ENCODE measurements at places on chromosomes 7 and 10.

GRCh38 chr7:11281953-11282352 lies 308.3 kb downstream of the PHF14 start:
- H3K4me1 ChIP-seq = no peaks in the 10 kb centered on the region
- no peak overlapping the region for H3K27ac ChIP-seq
- H3K36me3 ChIP-seq = no peaks in the 10 kb centered on the region
- no peak overlapping the region for H3K4me3 ChIP-seq
- no peaks in the 10 kb centered on the region for H3K27me3 ChIP-seq

- no peak for ATAC-seq
- no peaks in the 10 kb centered on the region for H3K36me3 ChIP-seq
- H3K4me3 ChIP-seq = no peak overlapping the region
Observed at GRCh38 chr10:30254926-30255325, 94.2 kb downstream of the MTPAP start.

DNA sequence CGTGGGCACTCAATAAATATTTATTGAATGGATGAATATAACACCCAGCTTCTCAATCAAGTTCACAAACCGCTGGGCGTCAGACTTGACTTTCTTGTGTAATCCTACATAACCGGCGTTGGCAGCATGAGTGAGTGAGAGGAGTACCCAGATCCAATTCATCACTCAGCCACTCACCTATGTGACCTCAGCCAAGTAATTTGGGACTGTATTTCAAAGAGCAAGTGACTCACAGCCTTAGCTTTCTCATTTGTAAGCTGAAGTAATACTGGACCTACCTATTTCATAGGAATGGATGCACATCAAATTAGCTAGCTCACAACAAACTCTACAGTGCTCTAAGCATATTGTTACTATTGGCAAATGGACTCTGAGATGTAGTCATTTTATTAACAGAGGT lies 53.8 kb upstream of the FAM204A start:
- no peak for ATAC-seq
- H3K4me3 ChIP-seq = no peak overlapping the region
- peaks cover 24% of the 10 kb centered on the region for H3K27me3 ChIP-seq
- H3K36me3 ChIP-seq = no peaks in the 10 kb centered on the region
- H3K27ac ChIP-seq = no peak overlapping the region

DNA sequence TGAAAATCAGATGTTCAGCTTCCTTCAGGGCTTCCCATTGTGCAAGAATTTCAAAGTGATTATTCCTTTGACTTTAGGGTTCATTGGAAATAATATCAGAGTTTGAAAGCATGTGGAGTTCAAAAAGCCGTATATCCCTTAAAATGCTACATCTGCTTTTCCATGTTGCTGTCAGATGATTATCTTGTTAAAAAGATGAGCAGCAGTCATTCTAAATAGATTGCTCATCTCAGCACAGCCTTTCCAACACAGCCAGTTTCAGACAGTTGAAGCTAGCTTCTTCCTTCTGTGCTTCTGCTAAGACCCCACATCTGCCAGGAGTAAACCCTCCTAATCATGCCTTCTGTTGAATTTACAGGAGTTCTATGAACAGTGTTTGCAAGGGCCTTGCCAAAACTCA lies 204.4 kb upstream of the PTER start:
- H3K36me3 ChIP-seq = no peaks in the 10 kb centered on the region
- ATAC-seq = no peak
- H3K27ac ChIP-seq = no peak overlapping the region
- no peaks in the 10 kb centered on the region for H3K4me1 ChIP-seq
- no peak overlapping the region for H3K4me3 ChIP-seq
- H3K27me3 ChIP-seq = peaks cover 11% of the 10 kb centered on the region

GRCh38 chr7:111951052-111951451 lies 255.1 kb downstream of the DOCK4 start:
- no peak overlapping the region for H3K4me3 ChIP-seq
- no peaks in the 10 kb centered on the region for H3K36me3 ChIP-seq
- ATAC-seq = no peak
- H3K4me1 ChIP-seq = no peaks in the 10 kb centered on the region

DNA sequence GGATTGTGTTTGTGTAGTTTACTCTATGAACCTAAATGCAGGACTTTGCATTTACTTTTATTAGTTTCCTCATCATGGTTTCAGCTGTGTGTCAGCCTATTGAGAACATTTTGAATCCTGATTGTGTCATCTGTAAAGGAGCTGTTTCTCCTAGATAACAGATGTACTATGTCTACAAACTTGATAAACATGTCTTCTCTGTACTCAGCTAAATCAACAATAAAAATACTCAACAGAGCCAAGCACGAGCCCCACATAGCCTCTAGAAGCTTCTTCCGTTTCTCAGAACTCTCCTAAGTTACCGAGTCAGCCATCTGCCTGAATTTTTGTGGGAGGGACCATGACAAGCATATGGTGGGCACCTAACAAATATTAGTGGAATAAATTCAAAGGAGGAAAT lies 234.7 kb downstream of the SKAP2 start:
- no peaks in the 10 kb centered on the region for H3K36me3 ChIP-seq
- no peak overlapping the region for H3K27ac ChIP-seq

GRCh38 chr7:33678569-33679335 lies 226.6 kb upstream of the BMPER start:
- no peak overlapping the region for H3K27ac ChIP-seq
- no peaks in the 10 kb centered on the region for H3K4me1 ChIP-seq
- H3K36me3 ChIP-seq = no peaks in the 10 kb centered on the region
- H3K27me3 ChIP-seq = no peaks in the 10 kb centered on the region
- ATAC-seq = no peak

- H3K4me1 ChIP-seq = no peaks in the 10 kb centered on the region
- no peaks in the 10 kb centered on the region for H3K27me3 ChIP-seq
- no peak for ATAC-seq
- no peaks in the 10 kb centered on the region for H3K36me3 ChIP-seq
Observed at GRCh38 chr10:107471911-107472310, 307.4 kb upstream of the SORCS1 start.

GRCh38 chr10:110840225-110840922 lies 31.4 kb upstream of the PDCD4 start:
- H3K4me3 ChIP-seq = no peak overlapping the region
- H3K27ac ChIP-seq = no peak overlapping the region
- no peaks in the 10 kb centered on the region for H3K36me3 ChIP-seq
- ATAC-seq = peak; percentile 45

GRCh38 chr10:15374156-15374555 lies 3.1 kb upstream of the FAM171A1 start:
- H3K4me1 ChIP-seq = peaks cover 37% of the 10 kb centered on the region
- H3K27ac ChIP-seq = no peak overlapping the region
- no peak overlapping the region for H3K4me3 ChIP-seq
- no peaks in the 10 kb centered on the region for H3K27me3 ChIP-seq
- H3K36me3 ChIP-seq = no peaks in the 10 kb centered on the region

DNA sequence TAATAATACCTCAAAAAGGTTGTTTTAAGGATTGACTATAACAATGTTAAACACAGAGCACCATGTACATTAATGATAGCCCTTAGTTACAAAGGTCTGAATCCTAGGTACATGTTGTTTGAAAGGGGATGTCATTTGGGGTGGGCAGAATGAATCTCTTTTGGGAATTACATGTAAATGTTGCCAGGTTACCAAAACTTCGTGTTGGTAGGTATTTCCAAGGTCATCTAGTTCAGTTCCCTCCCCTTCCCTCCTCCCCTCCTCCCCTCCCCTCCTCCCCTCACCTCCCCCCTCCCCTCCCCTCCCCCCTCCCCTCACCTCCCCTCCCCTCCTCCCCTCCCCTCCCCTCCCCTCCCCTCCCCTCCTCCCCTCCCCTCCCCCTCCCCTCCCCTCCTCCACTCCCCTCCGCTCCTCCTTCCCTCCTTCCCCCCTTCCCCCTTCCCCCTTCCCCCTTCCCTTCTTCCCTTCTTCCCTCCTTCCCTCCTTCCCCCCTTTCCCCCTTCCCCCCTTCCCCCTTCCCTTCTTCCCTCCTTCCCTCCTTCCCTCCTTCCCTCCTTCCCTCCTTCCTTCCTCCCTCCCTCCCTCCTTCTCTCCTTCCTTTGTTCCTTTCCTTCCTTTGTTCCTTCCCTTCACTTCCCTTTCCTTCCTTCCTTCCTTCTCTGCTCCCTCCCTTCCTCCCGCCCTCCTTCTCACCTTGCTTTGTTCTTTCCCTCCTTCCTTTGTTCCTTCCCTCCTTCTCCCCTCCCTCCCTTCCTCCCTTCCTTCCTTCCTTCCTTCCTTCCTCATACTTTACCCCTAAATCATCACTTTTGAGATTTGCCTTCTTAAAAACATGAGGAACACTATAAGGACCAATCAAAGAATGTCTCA lies 8.1 kb downstream of the VTI1A start:
- no peak overlapping the region for H3K4me3 ChIP-seq
- ATAC-seq = no peak
- H3K4me1 ChIP-seq = no peaks in the 10 kb centered on the region
- no peak overlapping the region for H3K27ac ChIP-seq
- no peaks in the 10 kb centered on the region for H3K36me3 ChIP-seq

DNA sequence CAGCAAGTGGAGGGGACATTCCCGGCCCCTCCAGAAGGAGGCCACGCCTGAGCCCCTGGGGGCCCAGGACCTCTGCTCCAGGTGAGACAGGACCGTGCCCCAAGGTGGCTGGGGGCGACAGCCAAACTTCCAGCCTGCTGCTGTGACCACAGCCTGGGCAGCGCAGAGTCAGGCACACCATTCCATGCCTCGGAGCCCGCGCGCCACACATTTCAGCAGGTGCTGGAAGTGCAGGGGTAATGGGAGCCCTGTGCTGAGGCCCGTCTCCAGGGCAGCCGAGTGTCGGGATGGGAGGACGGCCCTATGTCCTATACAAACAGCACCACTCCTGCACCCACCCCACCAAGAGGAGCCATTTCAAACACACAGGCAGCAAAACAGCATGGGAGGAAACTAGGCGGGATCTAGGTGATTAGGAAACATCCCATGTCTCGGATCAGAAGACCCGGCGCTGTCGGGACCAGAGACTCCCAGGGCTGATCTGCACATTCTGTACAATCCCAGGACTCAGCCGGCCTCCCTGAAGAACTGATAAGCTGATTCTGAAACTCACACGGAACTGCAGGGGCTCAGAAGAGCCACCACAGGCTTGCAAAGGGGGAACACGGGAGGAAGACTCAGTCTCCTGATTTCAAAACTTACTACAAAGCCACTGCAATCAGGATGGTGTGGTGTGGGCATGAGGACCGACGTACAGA lies 272.3 kb downstream of the ELFN1 start:
- ATAC-seq = no peak
- H3K27me3 ChIP-seq = no peaks in the 10 kb centered on the region
- no peak overlapping the region for H3K27ac ChIP-seq
- H3K36me3 ChIP-seq = no peaks in the 10 kb centered on the region

- H3K36me3 ChIP-seq = no peaks in the 10 kb centered on the region
- no peaks in the 10 kb centered on the region for H3K4me1 ChIP-seq
- no peaks in the 10 kb centered on the region for H3K27me3 ChIP-seq
- H3K27ac ChIP-seq = no peak overlapping the region
Observed at GRCh38 chr10:19824381-19825342, 8.4 kb downstream of the PLXDC2 start.

GRCh38 chr10:51023636-51024035 lies 50.7 kb upstream of the PRKG1 start:
- no peaks in the 10 kb centered on the region for H3K4me1 ChIP-seq
- no peaks in the 10 kb centered on the region for H3K36me3 ChIP-seq
- no peaks in the 10 kb centered on the region for H3K27me3 ChIP-seq
- H3K4me3 ChIP-seq = no peak overlapping the region
- no peak overlapping the region for H3K27ac ChIP-seq
- no peak for ATAC-seq

- H3K27me3 ChIP-seq = no peaks in the 10 kb centered on the region
- no peaks in the 10 kb centered on the region for H3K36me3 ChIP-seq
- no peaks in the 10 kb centered on the region for H3K4me1 ChIP-seq
- H3K4me3 ChIP-seq = no peak overlapping the region
- ATAC-seq = no peak
- H3K27ac ChIP-seq = no peak overlapping the region
Observed at GRCh38 chr7:2217206-2217605, 15.5 kb downstream of the MAD1L1 start.

DNA sequence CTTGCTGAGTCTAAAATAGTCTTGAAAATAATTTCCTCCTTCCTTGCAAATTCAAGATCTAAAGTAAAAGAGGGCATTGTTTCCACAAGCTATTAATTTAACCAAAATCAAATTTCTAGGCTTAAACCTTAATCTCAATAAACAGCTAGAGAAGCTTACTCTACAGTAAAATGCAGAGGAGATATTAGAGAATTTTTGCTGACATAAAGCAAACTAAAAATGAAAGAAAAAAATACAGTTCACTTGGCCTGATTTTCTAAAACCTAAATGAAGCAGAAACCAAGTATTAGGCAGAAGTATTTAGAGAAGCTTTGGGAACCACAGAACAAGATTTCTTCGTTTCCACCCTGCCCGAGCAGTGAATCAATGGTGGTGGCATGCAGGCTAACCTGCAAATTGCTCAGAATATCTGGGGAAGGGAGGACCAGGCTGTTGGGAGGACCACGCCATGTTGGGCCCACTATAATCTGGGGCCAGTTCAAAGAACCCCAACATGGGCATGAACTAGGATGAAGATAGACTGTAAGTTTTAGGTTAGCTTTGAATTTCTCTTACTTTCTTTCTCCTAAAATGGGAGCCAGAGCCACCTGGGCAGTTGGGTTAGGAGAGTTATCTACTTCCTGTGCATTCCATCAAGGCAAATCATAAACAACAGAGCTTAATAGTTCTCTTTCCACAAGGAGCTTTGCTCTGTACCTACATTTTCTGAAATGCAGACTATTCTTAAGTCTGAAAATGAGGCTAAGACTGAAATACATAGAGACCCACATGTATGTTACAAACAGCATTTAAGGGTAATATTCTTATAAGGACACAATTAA lies 4.1 kb downstream of the LAMB1 start:
- ATAC-seq = no peak
- H3K4me1 ChIP-seq = peaks cover 27% of the 10 kb centered on the region
- peaks cover 22% of the 10 kb centered on the region for H3K36me3 ChIP-seq
- no peak overlapping the region for H3K4me3 ChIP-seq
- H3K27me3 ChIP-seq = no peaks in the 10 kb centered on the region

- H3K36me3 ChIP-seq = no peaks in the 10 kb centered on the region
- ATAC-seq = no peak
- H3K4me3 ChIP-seq = no peak overlapping the region
Observed at GRCh38 chr7:49228426-49229098, 304.2 kb downstream of the CDC14C start.

GRCh38 chr7:151616443-151617213 lies 96.9 kb upstream of the RHEB start:
- no peak overlapping the region for H3K27ac ChIP-seq
- H3K36me3 ChIP-seq = no peaks in the 10 kb centered on the region
